ENCODE measurements at places on chromosomes 6 and 20. TPM values are rescaled to one million over a fixed set of nuclear protein-coding genes. Genes with fewer than 3 reads are reported as not detected.

NHLRC1 gene
- 3.1 TPM for total RNA-seq

PACRG gene
- total RNA-seq: 0.66 TPM

APOBEC2 gene
- total RNA-seq: not detected

FAXC gene
- 0.51 TPM for total RNA-seq

PGBD1 gene
- total RNA-seq: 5.6 TPM

RRP36 gene
- 72.4 TPM for total RNA-seq

GJA1 gene
- total RNA-seq: 209 TPM

ROMO1 gene
- total RNA-seq: 118 TPM

CLPSL2 gene
- not detected for total RNA-seq

CABLES2 gene
- total RNA-seq: 0.51 TPM

HRH3 gene
- not detected for total RNA-seq

BRPF3 gene
- total RNA-seq: 10.6 TPM

NFKBIL1 gene
- total RNA-seq: 44.3 TPM

B3GAT2 gene
- not detected for total RNA-seq

PAK5 gene
- total RNA-seq: not detected
